ENCODE measurements at places on chromosomes 6 and 20.

DNA sequence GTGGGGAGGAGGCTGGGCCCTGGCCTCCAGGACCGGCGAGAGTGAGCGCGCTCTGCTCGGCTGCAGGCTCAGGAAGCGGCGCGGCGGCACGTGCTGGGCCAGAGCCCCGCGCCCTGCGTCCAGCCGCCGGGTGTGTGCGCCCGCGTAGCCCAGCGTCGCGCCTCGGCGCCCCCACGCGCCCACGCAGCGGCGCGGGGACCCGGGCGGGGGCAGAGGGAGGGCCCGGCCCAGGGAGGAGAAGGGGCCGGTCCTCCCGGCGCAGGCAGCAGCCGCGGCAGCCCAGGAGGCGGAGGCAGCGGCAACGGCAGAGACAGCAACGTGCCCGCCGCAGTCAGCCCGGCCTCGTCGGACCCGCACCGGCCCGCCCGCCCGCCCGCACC, at the start of gene EYA2:
TSS of gene EYA2 (plus strand) at position 265 of the 380 bp plus-strand sequence. CDS start 95,168 bp downstream, outside the sequence.
- H3K27ac ChIP-seq = peak within 1 kb of the TSS; percentile 25
- DNase-seq = peak; percentile 26
- peak within 1 kb of the TSS; percentile 55 for H3K4me3 ChIP-seq
- no peaks in the 10 kb centered on the region for H3K27me3 ChIP-seq
- H3K36me3 ChIP-seq = no peaks in the 10 kb centered on the region

DNA sequence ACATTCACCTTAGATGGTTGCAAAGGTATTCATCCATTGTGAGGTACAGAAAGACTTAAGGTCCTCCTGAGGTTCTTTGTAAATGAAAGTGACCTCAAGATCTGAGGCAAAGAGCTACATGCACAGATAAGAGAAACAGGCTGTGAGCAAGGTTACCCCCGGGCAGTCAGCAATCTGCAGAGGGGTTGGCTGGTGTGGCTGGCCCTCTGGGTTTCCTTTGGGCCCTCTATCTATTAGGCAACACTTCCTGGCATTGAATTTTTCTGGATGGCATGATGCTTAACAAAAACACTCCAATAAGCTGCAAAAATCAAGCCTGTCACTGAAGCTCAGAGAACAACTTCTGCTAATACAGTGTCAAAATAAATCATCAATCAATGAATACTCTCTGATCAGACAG, 48.9 kb upstream of the RALGAPA2 start:
- no peaks in the 10 kb centered on the region for H3K27me3 ChIP-seq
- H3K4me1 ChIP-seq = no peaks in the 10 kb centered on the region

DNA sequence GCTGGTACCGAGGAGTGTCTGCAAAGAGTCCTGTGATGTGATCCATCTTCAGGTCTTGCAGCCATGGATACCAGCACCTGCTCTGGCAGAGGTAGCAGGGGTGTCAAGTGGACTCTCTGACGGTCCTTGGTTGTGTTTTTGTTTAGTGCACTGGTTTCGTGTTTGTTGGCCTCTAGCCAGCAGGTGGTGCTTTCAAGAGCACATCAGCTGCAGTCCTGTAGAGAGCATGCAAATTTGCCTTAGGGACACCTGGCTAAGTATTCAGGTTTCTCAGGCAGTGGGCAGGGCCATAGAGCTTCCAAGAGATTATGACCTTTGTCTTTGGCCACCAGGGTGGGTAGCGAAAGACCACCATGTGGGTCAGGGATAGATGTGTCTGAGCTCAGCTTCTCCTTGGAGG, 14.5 kb upstream of the RGS17 start:
- DNase-seq = no peak
- H3K36me3 ChIP-seq = no peaks in the 10 kb centered on the region
- H3K4me1 ChIP-seq = no peaks in the 10 kb centered on the region
- H3K4me3 ChIP-seq = no peak overlapping the region

GRCh38 chr6:97885325-97885724, 602.3 kb upstream of the MMS22L start:
- H3K4me1 ChIP-seq = no peaks in the 10 kb centered on the region
- no peak overlapping the region for H3K4me3 ChIP-seq
- no peaks in the 10 kb centered on the region for H3K36me3 ChIP-seq
- no peaks in the 10 kb centered on the region for H3K27me3 ChIP-seq
- DNase-seq = no peak

- H3K4me1 ChIP-seq = peaks cover 2% of the 10 kb centered on the region
- H3K27me3 ChIP-seq = no peaks in the 10 kb centered on the region
- H3K4me3 ChIP-seq = no peak overlapping the region
- no peak for DNase-seq
- H3K36me3 ChIP-seq = no peaks in the 10 kb centered on the region
- H3K27ac ChIP-seq = no peak overlapping the region
Observed at GRCh38 chr6:26454631-26455030, 3.1 kb upstream of the BTN2A1 start.

DNA sequence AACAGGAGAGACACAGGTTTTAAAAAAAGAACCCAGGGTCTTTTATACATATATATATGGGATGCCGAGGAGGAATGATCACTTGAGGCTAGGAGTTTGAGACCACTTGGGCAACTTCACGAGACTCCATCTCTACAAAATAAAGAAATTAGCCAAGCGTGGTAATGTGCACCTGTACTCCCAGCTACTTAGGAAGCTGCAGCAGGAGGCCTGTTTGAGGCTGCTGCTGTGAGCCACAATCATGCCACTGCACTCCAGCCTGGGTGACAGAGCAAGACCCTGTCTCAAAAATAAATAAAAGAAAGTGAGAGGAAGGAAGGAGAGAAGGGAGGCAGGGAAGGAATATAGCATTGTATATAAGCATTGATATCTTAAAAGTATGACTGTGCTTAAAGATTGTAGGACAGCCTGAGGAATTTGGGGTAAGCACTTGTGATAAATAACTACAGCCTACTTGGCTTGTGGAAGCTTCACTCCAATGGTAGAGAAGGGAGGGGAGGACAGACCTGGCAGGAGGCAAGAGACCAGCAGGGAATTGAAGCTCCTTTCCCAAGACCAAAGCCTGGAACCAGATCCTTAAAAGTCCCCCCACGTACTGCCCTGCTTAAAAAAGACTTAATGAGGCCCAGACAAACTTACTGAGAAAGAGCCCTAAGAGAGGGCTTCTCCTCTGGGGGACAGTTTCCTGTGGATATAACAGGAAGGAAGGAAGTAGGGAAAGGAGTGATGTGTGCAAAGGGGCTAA, 2.5 kb upstream of the SNTA1 start:
- H3K4me3 ChIP-seq = no peak overlapping the region
- H3K36me3 ChIP-seq = no peaks in the 10 kb centered on the region
- DNase-seq = no peak
- no peak overlapping the region for H3K27ac ChIP-seq

DNA sequence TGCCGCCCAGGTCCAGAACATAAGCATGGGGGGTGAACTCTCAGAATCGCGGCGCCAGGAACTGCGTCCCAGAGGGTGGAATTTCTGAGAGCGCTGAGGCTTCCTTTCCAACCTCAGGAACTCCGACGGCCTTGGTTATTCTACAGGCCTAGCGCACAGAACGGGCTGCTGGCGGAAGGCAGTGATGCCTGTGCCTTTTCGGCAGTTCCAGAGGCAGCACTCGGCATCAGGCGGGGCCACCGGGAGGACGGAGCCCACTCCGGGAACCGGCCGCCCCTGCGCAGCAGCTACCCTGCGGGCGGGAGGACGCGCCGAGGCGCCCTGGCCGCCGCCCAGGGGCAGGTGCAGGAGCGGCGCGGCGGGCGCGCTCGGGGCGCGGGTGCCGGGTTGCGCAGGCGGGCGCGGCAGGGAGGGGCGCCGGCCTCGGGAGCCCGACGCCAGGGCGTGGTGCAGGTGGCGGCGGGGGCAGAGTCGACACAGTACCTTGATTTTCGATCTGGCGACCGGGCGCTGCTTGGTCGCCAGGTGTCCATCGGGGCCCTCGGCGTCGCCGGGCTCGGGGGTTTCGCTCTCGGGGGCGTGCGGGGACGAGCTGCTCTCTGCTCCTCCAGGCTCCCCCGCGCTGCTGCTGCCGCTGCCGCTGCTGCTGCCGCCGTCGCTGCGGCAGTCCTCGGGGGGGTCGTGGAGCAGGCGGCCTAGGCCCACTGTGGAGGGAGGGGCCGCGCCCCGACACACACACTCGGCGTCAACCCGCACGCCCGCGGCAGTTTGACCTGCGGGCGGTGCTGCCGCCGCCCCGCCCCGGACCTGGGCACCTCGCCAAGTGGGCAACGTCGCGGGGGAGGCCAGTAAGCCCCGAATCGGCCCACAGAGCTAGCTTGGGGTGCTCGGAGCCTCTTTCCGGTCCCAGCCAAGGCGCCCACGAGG, 1.3 kb downstream of the OVOL2 start:
- DNase-seq = peak; percentile 77
- H3K4me1 ChIP-seq = peaks cover 3% of the 10 kb centered on the region
- peak overlapping the region; percentile 63 for H3K4me3 ChIP-seq
- peak overlapping the region; percentile 93 for H3K27ac ChIP-seq
- peaks cover 23% of the 10 kb centered on the region for H3K27me3 ChIP-seq
- no peaks in the 10 kb centered on the region for H3K36me3 ChIP-seq

Measured in colonic mucosa (tissue), 4 donors.